ENCODE measurements at places on chromosomes 6 and 20.
A peak's percentile ranks its signal among the peaks of the same experiment; 100 is the strongest.

DNA sequence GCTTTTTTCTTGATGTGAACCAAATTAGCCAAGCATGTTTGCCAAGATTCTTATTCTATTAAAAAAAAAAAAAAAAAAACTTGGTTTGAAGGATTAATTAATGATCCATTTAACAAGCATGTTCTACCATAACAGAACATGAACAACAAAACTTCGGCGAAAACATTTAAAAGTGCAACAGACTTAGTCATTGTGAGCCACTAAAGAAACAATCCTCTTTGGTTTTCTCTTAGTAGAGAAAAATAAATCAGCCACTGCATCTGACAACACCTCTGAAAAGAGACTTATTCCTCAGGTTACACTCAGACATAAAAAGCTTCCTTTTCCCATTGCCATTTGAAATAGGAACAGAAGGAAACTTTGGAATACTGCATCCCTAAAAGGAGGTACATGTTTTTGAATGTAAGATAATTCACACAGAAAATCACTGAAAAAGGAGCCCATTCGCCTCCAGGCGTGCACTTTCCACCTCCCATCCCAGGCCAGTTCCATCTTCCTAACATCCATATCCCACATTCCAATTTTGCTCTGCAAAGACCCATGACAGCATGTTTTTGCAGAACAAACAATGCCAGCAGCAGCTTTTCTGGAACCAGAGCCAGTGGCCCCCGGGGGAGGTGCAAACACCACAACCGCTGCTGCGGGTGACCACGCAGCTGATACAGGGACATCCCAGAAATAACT, 79.5 kb downstream of the ZMYND8 start:
- no peak for DNase-seq

DNA sequence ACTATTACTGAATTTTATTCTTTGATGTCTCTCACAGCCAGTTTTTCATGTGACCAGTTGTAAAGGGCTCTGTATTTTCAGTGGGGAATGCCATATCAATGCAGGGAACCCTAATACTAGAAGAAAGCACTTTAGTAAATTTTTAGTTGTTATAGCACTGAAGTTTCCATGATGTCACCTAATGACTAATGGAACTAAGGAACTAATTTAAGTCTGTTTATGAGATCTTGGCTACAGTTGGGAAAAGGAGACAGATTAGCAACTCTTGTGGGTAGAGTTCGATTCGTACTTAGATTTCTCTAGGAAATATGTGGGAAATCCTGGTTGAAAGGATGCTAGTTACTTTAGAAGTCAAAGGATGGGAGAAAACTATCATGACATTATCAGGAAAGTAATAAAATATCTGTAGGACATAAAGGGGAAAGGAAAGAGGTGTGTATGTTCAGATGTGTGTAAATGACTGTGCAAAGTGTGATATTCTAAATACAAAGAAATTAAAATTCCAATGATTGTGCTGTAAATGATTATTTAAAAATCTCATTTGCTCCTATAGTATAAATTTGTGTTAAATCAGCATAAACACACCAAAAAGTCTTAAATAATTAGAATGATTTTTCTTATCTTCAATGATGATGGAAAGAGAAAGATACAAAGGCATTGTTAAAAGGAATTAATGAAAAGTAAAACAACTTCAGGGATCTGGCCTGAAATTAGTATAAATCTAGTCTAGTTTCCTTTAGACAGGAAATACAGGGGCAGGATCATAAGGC, 103.4 kb downstream of the LRRC1 start:
- no peak for DNase-seq

DNA sequence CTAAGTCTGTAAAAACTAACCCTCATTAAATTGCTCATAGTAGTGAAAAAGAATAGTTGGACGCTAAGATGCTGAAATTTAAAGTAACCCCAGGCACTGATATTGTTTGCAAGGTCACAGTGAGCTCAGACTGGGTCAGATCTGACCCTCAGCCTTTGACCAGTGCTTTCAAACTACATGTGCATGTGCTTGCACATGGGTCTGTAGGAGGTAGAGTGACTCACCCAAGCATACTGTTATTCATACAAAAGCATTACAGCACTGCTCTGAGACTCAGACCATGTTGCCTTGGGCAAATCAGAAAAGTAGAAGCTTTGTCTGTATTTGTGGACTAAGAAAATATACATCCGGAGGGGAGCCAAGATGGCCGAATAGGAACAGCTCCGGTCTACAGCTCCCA, 326.4 kb upstream of the MARCKS start:
- DNase-seq: no peak

- no peak for DNase-seq
Observed at GRCh38 chr6:112931832-112932231, 584.7 kb downstream of the RFPL4B start.

GRCh38 chr6:112205427-112206109, 48.8 kb downstream of the LAMA4 start:
- no peak for DNase-seq

GRCh38 chr6:106102967-106103727, 17.0 kb downstream of the PRDM1 start:
- DNase-seq: no peak

- DNase-seq: no peak
Observed at GRCh38 chr20:5374171-5374570, 57.4 kb upstream of the PROKR2 start.

- peak; percentile 34 for DNase-seq
Observed at GRCh38 chr6:30883685-30884520, at the start of gene DDR1. Gene DDR1, plus strand, starts transcription at chr6:30884519. Its CDS starts 4,211 bp downstream, at chr6:30888730.

GRCh38 chr6:80094017-80094416, 12.5 kb upstream of the BCKDHB start:
- DNase-seq: peak; percentile 14

GRCh38 chr20:18197382-18198070, 59.9 kb downstream of the KAT14 start:
- DNase-seq: no peak

DNA sequence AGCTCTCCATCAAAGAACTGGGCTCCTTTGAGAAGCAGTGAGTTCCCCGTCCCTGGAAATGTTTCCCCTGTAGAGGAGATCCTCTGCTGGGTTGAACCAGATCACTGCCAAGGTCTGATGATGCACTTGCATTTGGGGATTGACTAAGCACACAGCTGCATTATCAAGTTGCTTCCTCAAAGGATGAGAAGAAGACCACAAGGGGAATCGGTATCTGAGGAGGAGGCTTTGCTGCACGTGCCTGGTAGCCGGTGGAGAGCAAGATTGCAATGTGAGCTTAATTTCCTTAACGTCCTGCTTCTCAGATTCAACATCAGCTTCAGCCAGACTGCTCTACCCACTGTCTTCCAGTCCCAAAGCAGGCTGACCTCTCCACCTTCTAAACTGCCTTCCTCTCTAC, 128.8 kb upstream of the STMND1 start:
- DNase-seq: no peak

GRCh38 chr6:69918813-69919475, 52.6 kb downstream of the COL19A1 start:
- no peak for DNase-seq

- DNase-seq: no peak
Observed at GRCh38 chr6:6851059-6851948, 256.5 kb upstream of the RREB1 start.

GRCh38 chr6:151004383-151005024, 139.0 kb downstream of the MTHFD1L start:
- no peak for DNase-seq

- no peak for DNase-seq
Observed at GRCh38 chr20:41927655-41928054, 309.5 kb upstream of the CHD6 start.

DNA sequence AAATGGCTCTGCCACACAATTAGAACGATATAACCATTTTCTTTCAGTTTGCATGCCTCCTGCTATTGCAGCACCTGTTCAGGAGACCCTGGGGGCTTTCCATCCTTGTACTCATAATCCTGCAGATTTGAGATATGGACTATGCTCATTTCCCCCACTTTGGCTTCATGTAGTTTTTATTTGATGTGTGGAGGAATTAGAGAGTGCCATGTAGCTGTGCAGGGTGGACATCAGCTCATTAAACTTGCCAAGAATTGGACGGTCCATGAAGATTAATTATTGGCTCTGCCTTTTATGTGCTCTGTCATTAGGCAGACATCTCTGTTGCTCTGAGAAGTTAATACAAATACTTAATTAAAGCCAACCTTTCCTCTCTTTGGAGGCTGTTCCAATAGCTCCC, 66.2 kb upstream of the CD83 start:
- DNase-seq: no peak

- DNase-seq: no peak
Observed at GRCh38 chr6:43127877-43128276, 43.2 kb upstream of the SRF start.

GRCh38 chr20:3262566-3262965, 23.6 kb upstream of the SLC4A11 start:
- no peak for DNase-seq

DNA sequence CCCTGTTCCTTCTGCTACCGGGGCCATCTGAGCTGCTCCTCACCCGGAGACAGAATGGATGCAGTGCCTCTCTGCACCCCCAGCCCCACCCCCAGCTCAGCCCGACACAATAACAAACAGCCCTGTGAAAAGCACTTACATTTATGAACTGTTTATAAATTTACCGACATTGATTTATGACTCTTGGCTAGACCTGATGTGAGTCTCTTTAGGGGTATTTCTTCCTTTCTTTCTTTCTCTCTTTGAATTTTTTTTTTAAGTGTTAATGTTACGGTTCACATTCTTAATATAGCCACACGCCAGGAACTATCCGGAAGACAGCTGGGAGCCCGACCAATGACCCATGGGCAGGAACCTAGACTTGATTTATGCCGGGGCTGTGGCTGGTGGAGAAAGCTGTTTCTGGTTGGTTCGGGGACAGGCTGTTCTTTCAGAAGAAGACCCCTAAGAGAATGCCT, 266.3 kb downstream of the CDC5L start:
- no peak for DNase-seq

DNA sequence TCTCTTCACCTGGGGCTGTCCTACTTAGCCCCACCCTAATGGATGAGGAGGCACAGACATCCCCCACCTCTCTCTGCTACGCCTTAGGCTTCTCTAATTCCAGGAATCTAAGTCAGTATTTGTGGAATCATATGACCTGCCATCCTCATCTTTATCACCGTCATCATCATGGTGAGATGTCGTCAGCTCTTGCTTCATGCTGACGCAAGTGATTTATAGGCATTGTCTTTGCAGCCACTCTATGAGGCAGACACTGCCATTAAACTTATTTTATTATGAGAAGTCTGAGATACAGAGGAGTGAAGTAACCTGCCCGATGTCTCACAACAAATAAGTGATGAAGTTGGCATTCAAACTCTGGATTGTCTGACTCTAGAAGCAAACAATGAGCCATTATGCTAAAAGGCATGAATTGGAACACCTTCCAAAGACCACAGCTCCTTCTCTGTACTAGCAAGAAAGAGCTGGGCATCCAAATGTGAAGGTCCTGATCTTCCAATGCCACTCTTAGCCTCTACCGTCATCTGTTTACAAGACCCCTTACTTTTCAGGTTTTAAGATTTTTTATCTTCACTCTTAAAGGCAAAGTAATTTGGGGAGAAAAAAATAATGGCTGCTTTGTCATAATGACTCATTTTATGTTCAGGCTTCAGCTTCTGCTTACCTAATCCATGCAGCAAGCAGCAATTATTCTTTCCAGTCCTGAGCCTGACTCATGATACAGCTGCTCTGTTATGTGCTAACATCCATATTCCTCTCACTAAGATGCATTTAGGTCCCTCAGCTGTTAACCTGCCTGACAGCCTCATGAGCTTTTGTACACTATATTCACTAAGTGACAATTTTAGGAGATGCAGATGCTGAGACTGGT, 113.7 kb upstream of the BCLAF1 start:
- no peak for DNase-seq

- no peak for DNase-seq
Observed at GRCh38 chr20:17878912-17879602, 89.5 kb downstream of the SNX5 start.

DNA sequence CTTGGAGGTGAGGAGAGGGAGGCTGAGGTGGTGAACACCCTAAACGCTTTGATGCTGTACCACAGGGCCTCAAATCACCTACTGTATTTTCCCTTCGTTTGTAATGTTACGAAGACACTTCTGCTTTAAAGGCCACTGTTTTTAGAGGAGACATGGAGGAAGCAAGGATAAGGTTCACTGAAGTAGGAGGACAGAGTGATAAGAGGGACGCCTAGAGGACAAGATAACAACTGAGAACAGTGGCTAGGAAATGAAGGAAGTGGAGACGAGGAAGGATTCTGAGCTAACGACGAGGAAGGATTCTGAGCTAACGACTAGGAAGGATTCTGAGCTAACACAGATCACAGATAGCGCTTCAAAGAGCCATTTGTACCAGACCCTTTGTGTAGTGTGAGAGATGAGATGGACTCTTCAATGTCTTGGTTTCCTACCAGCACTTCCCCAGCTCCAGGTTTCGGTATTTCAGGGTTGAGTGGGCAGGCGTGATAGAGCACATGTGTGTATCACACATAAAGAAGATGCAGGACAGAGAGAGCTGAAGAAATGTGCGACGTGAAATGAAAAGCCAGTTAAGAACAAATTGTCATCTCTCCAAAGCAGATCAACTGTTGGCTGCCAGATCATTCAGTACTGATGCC, 7.5 kb downstream of the SF3B5 start:
- DNase-seq: no peak

GRCh38 chr6:161598896-161599295, 325.0 kb upstream of the AGPAT4 start:
- DNase-seq: no peak

Measured in NCI-H526 treated with DMSO at 0.1 percent for 48 hours (cell line).